Activated CD4-positive, alpha-beta T cell treated with anti-CD3 and anti-CD28 coated beads for 1 hour (primary cell): ENCODE measurements at places on chromosomes 5 and 9.

- DNase-seq = no peak
Observed at GRCh38 chr9:27880635-27881034, 307.4 kb upstream of the C9orf72 start.

DNA sequence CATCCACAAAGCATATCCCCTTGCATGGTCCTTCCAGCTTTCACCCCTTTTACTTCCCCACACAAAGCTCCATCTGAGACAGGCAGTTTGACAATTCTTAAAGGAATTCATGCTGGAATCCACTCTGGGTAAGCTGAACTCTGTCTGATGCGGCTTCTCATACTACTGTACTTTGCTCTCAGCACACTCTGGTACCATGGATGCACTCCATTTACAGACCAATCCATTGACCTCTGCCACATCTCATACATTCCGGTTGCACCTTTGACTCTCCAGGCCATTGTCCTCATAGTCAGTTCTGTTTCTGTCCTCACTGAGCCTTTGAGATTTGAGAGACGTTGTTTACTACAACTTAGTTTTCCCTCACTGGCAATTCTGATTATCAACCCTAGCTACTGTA is 12.2 kb downstream of the SPATA9 start:
- no peak for DNase-seq

DNA sequence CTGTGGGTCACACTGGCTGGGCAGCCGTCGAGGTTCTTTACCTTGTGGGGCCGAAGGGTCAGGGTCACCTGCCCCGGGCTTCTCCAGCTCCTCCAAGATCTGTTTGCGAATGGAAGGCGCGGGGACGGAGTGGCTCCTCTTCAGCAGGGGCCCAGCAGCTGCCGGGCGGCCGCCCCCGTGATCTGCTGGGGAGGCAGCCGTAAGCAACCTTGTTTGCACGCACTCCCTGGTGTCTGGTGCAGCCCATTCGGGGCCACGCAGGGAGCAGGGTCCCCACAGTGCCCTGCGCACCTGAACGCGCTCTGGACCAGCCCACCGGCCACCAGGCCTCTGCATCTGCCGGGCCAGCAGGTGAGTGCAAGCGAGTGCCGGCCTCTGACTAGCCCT is 34.9 kb downstream of the PNPLA7 start:
- no peak for DNase-seq

DNA sequence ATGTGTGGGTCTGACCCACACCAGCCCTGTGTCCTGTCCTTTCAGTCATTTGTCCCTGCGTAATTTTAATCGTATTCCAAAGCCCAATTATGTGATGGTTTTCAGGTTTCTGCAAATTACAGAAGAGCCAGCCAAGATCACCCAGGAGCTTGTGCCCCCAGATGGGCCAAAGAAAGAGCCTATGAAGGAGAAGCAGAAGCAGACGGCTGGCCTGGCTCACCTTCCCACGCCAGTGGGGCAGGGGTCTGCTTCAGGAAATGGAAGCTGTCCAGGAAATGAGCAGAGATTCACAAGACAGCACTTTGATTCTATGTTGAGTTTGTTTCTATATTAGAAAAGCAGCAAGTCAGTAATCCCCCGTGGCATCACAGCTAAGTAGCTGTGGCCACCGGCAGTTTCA is 11.7 kb downstream of the S1PR3 start:
- DNase-seq = no peak

GRCh38 chr5:149552553-149553160 is 1.4 kb upstream of the CSNK1A1 start:
- no peak for DNase-seq

DNA sequence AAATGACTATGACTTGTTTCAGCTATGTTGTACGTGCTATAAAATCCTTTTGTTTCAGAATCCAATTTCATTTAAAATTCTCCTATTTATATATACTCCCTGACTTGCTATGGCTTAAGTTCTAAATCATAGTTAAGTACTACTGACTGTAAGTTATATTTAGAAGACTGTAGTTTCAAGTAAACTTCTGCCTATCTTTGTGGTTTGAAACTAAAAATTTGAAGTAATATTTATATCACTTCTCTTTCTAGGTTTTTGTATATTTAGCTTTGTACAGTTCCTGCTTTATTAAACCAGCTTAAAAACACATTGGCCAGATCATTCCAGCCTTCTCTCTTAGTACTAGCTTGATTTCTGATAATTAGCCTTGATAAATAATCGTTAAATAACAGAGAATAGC is 196.3 kb downstream of the MLLT3 start:
- no peak for DNase-seq

- DNase-seq = no peak
Observed at GRCh38 chr5:57989378-57989777, 470.5 kb downstream of the PLK2 start.

GRCh38 chr5:149730620-149731331 is 666 bp downstream of the PPARGC1B start:
- DNase-seq = peak; percentile 28

DNA sequence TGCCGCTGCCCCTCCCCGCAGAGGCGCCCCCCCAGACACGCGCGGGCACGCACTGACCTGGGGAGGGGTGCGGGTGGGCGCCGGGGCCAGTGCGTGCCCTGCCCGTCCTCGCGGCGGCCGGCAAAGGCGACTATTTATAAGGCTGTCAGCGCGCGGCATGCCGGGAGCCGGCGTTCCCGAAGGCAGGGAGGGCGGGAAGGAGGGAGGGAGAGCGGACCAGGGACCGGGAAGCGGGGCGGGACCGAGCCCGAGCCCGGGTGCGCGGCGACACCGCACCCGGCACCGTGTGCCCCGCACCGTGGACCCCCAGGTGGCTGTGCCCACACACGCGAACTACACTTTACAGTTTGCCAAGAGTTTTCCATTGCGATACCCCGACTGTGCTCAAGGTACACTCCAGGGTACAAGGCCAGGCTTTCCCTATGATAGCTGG is at the start of gene AK1:
Gene AK1 (minus strand): TSS at position 110 of the 433 bp plus-strand sequence. CDS start 3,058 bp downstream, outside the sequence.
- DNase-seq = no peak

DNA sequence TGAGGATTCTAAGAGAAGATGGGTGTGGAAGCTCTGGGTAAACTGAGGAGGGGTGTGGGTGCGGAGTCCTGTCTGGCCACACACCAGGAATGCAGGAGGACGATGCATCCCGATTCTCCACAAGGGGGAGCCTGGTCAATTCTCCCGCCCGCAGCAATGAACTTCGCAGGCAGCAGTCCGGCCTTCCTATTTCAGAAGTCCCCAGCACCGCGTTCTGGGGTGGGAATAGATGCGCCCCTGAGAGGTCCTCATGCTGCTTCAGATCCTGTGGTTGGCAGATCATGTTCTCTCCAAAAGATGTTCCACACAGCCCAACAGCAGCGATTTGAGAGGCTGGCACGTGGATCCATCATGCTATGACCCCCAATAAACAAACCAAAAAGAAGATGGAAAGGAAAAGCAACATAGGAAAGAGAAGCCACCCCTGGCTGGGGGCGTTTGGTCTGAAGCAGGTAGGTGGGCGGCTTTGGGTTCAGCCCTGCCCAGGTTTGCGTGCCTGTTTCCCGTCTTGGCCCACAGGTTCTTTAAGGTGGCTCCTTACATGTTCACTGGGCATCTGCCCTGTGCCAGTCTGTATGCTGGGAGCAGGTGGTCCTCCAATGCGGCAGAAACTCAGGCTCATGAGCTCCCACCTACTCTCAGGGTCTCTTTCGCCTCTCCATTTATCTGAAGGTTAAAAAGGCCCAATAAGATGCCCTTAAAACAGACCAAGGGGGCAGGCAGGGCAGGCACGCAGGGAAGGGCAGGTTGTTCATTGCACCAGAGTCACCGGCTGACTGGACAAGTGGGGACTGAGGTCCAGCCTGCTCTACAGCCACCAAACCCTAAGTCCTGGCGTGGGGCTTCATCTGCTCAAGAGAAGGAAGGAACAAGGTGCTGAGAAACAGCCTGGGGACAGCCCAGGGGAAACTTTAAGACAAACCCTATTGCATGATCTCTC is 171.6 kb downstream of the PAX5 start:
- DNase-seq = no peak

GRCh38 chr9:115615821-115616665 is 498.1 kb upstream of the TNC start:
- no peak for DNase-seq

DNA sequence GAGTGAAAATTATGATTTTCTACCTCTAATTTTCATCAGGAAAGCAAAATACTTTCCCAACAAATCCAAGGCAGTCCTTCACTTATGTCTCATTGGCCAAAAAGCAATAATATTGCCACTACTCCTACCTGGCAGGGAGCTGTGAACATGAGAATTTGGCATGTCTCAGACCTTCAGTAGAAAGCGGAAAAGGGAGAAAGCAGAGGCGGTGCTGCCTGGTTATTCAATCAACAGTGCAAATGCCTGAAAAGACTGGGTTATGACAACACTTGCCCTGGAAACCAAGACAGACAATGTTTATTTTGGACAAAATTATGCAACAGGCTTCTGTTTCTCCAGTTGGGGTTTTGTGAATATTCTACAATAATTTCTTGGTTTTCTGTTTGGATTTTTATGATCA is 194.4 kb downstream of the TAF11L14 start:
- no peak for DNase-seq

GRCh38 chr5:143403334-143403592 is 223 bp downstream of the NR3C1 start:
- no peak for DNase-seq

DNA sequence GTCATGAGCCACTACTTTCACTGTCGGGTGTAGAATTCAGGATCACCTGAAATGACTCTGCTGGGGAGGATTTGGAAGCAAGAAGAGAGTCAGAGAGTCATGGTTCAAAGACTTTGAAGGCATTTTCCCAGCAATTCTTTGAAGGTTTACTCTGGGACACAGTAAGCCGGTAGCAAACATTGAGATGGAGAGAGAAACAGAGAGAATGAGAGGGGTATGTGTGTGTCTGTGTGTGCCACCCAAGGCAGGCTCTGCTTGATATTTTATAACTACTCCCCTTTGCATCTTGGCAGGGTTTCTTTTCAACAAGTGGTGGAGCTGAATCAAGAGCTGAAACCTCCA is 89.8 kb downstream of the ANKRD55 start:
- no peak for DNase-seq

GRCh38 chr9:136045595-136046553 is 49.2 kb downstream of the NACC2 start:
- no peak for DNase-seq

GRCh38 chr9:88017096-88017495 is 42.8 kb upstream of the CDK20 start:
- no peak for DNase-seq

DNA sequence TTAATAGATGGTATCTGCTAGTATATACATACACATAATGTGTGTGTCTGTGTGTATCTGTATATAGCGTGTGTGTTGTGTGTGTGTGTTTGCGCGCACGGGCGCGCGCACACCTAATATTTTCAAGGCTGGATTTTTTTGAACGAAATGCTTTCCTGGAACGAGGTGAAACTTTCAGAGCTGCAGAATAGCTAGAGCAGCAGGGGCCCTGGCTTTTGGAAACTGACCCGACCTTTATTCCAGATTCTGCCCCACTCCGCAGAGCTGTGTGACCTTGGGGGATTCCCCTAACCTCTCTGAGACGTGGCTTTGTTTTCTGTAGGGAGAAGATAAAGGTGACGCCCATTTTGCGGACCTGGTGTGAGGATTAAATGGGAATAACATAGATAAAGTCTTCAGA is 757 bp downstream of the FXN start:
- no peak for DNase-seq

DNA sequence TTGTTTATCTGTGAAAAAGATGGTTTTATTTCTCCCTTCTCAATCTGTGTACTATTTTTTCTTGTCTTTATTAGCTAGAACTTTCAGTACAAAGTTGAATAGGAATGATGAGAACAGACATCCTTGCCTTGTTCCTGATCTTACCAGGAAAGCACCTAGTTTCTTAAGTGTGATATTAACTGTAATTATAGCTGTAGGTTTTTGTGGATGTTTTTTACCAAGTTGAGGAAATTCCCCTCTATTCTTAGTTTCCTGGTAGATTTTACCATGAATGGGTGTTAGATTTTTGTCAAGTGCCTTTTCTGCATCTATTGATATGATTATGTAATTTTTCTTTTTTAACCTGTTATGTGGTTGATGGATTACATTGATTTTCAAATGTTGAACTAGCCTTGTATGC is 68.7 kb downstream of the KCNN2 start:
- no peak for DNase-seq
